Stimulated activated CD4-positive, alpha-beta T cell treated with anti-CD3 and anti-CD28 coated beads, Interleukin-12 subunit alpha, Interleukin-12 subunit beta, amount 100 ng/mL, for 4 hours (primary cell): ENCODE measurements at places on chromosomes 3 and 15.

DNA sequence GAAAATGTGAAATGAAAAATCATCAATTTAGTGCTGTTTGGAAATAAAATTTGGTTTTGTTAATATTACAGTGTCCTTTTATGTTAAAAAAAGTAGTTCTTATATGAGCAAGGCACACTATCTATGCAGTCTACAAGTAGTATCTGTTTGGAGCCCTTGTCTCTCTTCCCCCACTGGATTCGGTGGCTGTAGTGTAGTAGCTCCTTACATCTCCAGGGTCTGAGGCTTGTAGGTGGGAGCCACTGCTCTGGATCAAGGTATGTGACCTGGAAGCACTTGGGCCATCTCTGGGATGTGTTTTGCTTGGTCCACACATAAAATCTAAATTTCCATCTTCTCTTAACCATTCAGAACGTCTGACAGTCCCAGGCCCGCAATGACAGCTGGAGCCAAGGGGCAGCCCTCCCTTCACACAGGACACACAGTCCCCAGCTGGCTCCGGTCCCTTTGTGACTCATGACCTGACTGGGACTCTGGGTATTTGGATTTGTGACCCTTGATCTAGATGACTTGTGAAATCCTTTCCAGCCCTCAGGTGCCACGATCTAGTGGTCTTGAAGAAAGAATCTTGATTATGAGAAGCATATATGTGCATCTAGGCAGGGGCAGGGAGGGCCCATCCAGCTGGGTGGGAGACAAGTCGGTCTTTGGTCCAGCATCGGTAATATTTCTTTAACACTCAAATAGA is 80.0 kb downstream of the USP13 start:
- no peak for DNase-seq

DNA sequence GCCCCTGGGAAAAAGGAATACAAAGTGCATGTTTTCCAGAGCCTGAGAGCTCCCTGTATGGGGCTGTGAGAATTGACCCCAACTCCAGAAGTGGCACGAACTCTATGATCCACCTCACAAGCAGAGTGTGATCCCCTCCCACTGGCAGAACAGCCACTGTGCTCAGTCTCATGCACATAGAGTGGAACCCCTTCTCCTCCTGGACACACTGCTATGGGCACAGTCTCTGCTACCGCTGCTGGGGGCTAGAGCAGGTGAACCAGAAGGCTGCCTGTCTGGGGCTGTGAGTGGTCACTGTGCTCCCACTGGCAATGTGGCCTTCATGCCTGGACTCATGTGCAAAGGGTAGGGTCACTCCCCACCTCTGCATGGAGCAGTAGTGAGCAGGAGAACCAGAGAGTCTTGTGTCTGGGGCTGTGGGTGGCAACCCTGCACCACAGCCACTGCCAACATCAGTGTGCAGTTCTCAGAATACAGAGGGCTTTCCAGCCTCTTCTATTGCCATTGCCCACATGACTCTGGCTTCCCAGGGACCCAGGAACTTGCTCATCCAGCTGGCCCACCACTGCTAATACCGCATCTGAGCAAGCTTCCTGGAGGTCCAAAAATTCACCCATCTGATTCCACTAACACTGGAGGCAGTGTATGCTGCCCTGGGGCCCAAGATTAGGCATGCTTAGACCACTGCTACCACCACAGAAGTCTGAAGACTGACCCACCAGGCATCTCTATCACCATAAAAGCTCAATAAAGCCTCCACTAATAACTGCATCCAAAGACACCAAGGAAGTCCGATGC is 343.7 kb upstream of the SOX14 start:
- no peak for DNase-seq

DNA sequence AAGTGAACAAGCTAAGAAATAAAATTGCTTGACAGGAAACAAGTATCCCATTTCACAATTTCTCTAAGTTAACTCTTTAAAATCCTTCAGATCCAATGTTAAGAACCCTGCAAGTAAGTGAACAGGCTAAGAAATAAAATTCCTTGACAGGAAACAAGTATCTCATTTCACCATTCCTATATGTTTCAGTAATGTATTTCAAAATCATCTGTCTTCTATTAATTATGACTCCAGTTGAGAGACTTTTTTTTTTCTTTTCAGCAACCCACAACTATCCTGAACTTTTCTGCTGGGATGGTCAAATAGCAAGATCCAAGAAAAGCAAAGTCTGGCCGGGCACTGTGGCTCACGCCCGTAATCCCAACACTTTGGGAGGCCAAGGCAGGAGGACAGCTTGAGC is 2.4 kb upstream of the SLC12A6 start:
- no peak for DNase-seq

DNA sequence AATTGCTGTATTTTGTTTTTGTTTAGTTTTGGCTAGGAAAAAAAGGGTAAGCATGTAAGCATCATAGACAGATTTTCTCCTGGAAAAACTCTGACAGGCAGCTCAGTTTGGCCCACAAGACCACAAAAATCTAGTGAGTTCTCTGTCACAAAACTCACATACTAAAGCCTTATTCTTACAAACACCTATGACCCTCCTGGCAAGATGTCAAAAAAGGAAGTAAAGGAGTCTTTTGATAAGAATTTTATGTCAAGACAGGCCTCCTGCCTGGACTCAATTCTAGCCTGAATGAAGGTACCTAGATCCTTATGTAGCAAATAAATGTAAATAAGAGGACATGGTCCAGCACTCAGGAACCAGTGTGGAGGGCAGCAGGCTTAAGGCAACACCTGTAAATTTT is 668.3 kb upstream of the ZNF385D start:
- no peak for DNase-seq

DNA sequence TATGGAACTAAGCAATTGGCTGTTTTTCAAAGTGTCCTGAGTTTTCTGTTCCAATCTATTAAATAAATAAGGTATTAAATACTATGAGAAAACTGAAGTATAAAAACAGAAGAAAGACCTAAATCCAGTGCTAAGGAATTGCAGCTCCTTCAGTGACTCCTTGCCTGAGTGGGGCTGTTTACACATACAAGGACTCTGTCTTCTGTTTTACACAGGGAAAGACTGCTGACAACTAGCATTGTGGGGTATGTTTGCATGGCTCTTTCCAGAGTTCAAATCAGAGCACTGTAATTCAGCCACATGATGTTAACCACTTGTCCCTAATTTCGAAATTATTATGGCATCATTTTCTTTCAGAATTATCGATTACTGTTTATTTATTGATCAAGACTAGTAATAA is 31.3 kb upstream of the MEIS2 start:
- no peak for DNase-seq

- DNase-seq = no peak
Measured at GRCh38 chr15:59587085-59587826, 24.3 kb upstream of the GCNT3 start.

GRCh38 chr3:87949879-87950208 is 109.0 kb downstream of the CGGBP1 start:
- DNase-seq = no peak
